Osteoblast (primary cell): ENCODE measurements at places on chromosomes 11 and 22. TPM values are rescaled to one million over a fixed set of nuclear protein-coding genes. Genes with fewer than 3 reads are reported as not detected.
A peak's percentile ranks its signal among the peaks of the same experiment; 100 is the strongest.

DNA sequence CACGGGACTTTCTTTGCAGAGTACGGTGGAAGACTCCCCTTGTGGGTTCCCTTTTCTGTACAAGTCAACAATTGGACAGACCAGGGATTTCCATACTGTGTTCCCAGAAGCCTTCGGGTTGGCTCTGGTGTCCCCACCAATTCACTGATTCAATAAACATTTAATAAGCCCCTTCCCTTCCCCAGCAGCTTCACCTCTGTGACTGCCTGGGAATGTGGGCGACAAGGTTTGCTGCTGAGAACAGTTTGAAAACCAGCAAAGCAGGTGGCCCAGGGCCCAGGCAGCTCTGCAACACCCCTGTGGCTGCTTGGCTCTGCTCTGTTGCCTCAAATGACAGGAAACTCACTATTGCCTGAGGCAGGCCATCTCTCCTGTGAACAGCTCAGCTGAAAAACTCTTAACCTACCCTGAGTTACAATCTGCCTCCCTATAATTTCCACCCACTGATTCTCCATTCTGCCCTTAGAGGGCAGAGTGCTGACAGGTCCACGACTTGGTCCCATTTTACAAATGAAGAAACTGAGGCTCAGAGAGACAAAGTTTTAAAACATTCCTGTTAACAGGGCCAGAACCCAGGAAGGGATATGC, 10.4 kb downstream of the ADORA2A start:
- peak; percentile 88 for DNase-seq

DNA sequence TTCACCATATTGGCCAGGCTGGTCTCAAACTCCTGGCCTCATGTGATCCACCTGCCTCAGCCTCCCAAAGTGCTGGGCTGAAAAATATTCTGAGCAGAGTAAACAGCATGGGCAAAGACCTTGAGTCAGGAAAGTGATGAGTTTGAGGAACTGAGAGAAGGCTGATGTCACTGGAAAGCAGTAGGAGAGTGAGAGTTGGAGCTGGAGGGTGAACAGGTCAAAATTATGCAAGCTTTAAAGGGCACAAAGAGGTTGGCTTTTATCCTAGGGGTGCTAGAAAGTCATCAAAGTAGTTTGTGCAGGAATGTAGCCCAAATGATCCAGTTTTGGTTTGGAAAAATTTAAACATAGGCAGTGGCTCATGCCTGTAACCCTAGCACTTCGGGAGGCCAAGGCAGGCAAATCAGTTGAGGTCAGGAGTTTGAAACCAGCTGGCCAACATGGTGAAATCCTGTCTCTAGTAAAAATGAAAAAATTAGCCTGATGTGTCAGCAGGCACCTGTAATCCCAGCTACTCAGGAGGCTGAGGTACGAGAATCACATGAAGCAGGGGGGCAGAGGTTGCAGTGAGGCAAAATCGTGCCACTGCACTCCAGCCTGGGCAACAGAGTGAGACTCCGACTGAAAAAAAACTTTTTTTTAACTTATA, 44.7 kb upstream of the CXCR5 start:
- DNase-seq: no peak

DNA sequence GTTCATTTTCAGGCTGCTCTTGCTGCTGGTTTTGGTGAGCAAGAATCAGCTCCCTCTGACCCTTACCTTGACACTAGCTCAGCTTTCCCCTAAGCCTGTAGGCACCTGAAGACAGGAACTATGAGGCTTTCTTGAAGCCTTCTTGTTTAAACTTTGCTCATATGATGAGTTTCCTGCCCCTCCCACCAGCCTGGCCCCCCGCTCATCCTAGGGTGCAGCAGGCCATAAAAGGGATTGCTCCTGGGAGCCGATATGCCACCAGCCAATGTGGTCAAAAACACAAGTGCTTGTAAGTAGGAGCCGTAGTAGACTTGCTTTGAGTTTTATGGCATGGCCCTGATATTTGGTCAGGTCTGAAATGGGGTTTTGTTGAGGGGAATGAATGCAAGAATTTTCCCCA, 164.7 kb downstream of the DSCAML1 start:
- no peak for DNase-seq

Gene KRTAP5-8
- total RNA-seq: 0.36 TPM in 1 of 2 replicates, not detected in the other

DNA sequence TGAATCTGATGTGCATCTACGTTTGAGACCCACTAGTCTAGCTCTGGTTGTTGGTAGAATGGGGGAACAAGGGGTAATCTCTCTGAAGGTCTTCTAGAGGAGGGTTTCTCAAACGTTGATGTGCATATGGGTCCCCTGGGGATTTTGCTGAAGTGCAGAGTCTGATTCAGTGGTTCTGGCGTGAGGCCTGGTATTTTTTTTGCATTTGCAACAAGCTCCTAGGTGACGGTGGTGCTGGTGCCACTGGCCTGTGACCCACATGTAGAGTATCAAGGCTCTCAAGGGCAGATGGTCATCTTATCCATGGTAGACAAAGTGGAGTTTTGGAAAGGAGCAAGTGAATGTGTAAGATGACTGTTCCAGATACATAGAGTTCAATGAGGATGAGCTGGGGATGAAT, 97.1 kb downstream of the CEP164 start:
- DNase-seq: peak; percentile 93

Gene APOBEC3C
- 16.6 and 20.0 TPM in 2 replicates for total RNA-seq

DNA sequence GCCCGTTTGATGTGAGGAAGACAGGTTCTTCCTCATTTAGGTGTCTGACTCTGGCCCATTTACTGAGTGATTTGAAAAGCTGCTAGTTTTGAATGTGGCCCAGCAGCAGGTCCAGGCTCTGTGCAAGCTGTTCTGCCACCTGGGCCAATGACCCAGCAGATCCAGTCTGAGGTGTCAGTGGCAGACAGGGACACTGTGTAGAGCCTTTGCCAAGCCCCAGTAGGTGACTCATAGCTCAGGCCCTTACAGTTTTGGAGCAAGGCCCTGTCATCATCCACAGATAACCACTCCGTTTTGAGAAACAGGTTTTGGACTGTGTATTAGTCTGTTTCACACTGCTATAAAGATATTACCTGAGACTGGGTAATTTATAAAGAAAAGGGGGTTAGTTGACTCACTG, 23.9 kb downstream of the TSPAN32 start:
- DNase-seq: peak; percentile 85

- peak; percentile 96 for DNase-seq
Measured at GRCh38 chr22:32803020-32803737, 1.7 kb downstream of the TIMP3 start.

Gene FGF19
- total RNA-seq: not detected in 2 replicates

DNA sequence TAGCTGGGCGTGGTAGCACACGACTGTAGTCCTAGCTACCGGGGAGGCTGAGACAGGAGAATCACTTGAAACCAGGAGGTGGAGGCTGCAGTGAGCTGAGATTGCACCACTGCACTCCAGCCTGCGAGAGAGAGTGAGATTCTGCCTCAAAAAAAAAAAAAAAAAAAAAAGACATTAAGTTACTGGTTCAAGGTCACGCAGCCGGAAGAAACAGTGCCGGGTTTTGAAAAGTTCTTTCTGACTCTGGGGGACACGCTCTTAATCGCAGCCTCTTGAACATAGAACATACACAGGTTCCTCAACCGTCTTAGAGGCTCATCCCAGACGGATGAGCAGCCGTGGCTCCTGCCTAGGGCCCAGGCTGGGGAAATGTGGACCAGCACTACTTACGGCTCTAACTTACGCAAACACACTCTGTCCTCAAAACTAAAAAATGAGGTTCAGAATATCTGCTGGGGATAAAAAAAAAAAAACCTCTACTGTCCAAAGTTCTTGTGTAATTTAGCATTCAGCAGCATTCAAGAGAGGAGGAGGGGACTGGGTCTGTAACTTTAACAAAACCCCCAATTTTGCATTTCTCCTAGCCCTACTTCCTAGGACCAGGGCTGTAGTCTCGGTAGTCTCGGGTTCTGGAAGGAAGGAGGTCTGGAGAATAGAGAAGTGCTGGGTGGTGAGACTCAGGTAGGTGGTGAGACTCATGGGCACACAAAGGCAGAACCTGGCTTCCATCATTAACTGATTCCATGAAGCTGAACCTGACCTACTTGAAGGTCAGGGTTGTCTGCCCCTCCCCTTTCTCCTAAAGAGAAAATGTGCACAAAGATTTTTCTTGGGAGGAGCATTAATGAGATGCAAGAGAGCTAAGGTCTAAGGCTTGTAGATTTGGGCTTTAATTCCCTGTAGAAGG, 6.0 kb downstream of the SPTBN2 start:
- peak; percentile 68 for DNase-seq

DNA sequence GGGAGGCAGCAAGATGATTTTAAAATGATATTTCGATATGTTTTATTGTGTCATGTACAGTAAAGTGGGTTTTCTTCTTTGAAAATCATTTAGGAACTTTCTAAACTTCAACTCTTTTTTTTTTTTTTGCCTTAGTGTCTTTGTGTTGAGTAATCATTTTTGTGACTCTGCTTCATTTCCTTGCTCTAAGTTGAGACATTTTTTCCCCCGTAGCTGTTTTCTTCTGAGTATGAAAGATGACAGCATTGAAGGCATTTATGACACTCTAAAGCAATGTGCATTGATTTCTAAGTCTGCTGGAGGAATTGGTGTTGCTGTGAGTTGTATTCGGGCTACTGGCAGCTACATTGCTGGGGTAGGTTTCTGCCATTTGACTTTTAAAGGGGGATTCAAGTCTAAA, 23.5 kb downstream of the RRM1 start:
- DNase-seq: peak; percentile 45

DNA sequence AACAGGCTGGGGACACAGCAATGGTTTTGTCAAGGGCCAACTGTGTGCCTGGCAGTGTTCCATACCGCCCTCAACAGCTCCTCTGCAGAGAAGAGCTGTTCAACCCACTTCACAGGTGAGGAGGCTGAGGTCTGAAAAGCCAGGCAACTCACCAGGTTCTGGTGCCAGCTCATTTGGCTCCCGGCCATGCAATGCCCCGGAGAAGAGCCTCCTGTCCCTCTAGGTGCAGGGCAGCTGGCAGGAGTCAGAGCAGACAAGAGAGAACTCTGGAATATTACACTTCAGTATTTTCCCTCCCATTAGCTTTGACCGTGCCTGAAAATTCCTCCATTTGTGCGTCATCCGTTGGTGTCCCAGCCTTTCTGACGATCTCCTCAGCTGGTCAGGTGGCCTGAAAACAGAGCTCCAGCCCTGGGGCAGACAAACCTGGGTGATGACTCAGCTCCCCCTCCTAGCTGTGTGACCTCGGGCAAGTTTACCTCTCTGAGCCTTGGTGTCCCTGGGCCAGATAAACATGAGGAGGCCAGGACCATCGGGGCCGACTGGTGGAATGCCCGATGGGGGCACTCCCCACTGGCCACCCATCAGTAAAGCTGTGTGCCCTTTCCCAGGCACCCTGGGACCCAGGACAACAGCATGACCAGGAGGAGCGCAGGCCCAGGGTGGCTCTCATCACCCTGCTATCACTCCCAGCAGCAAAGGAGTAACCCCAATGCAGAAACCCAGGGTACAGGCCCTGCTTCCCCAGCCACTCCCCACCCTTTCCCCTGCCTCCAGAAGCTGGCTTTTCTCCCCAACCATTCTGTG, 9.6 kb upstream of the C1QTNF6 start:
- peak; percentile 75 for DNase-seq

DNA sequence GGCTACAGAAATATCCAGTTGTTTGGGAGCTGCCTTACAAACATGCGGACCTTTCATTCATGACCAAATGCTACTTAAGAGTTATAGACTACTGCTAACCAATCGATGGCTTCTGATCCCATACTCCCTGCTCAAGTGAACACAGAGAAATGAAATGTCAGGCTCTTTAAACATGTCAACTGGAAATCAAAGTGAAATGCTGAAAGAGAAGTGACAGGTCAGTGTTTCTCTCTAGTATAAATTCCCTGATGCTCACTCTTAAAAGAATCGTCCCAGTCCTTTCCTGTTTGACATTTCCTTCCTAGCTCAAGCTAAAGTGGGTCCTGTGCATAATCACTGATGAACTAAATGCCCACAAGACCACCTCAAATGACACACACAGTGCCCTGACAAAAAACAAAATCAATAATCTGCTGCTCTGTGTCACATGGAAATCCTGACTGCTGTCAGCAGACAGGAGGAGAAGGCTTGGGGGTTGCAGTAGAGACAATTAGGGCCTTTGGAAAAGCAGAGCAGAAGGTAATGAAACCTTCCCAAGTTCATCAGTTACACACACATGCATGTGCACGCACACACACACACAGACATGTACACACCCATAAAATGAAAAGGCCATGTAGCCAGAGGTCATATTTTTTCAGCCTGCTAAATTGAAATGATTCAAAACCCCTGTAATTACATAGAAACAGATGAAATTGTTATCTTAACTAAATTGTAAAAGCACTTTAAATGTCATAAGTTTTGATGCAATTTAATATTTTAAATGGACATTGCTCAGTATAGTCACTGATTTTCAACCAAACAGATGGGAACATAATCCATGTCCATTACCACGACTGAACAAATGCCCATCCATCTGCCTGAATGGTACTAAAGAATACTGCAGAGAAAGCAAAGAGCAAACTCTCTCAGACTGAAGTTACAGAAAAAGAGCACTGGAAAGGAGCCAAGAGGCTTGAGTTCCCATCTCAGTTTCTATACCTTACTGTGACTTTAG, 330.7 kb downstream of the TTC28 start:
- no peak for DNase-seq

GRCh38 chr22:44335903-44336803, 23.4 kb upstream of the SHISAL1 start:
- DNase-seq: peak; percentile 69

DNA sequence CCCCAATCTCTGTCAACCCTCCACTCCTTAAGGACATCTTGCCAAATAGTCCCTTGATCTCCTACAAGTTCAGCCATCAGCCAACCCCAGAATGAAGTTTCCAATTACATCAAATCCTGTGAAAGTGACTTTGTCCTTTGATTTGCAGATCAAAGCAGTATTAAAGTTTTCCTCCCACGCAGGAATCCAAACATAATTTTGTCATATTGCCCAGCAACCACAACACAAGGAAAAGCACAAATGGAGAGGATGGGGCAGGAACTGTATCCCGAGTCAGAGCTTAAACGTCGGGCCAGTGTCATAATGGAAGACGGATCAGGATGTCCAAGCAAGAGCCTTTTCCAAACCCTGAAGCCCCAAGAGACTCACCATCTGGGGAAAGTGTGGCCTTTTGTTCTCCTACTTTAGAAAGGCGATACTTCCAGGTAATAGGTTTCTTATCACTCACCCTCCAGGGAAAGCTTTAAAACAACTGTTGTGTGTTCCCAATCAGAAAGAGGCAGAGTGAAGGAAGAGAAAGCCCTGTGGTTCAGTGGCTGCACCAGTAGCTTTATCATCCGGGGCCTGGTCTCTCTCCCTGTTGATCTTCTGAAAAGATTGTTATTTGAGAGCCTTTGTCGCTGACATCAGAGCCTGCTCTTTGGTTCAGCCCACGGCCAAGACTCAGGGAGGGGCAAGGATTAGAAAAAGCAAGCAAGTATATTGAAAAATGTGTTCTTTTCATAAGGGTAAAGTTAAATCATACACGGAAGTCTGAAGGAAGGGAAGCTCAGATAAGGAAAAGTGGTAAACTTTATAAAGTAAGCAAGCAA, 41.7 kb downstream of the EXPH5 start:
- no peak for DNase-seq

Gene BDNF
- total RNA-seq: 6.9 and 8.0 TPM in 2 replicates
